SJCRH30 (cell line): ENCODE measurements at places on chromosomes 2 and 18. TPM values are rescaled to one million over a fixed set of nuclear protein-coding genes. Genes with fewer than 3 reads are reported as not detected.
A peak's percentile ranks its signal among the peaks of the same experiment; 100 is the strongest.

The RNF144A gene
- 14.4 and 14.9 TPM in 2 replicates for total RNA-seq

The NFE2L2 gene
- 40.2 and 47.7 TPM in 2 replicates for total RNA-seq

The ZNF385B gene
- total RNA-seq, result 0.84 and 2.1 TPM in 2 replicates

The ANKRD62 gene
- total RNA-seq, result not detected in 2 replicates

The REG1A gene
- total RNA-seq, result not detected in 2 replicates

- no peaks in the 10 kb centered on the region; the same call in 1 of the 2 replicates for H3K27me3 ChIP-seq
- no peak overlapping the region for H3K27ac ChIP-seq
- no peaks in the 10 kb centered on the region; the same call in 1 of the 2 replicates for H3K4me1 ChIP-seq
- H3K36me3 ChIP-seq, result no peaks in the 10 kb centered on the region
- H3K4me3 ChIP-seq, result no peak overlapping the region
Measured at GRCh38 chr2:168428431-168428830, 27.6 kb upstream of the CERS6 start.

GRCh38 chr2:113224647-113225236, 51.0 kb downstream of the PSD4 start:
- H3K27me3 ChIP-seq, result no peaks in the 10 kb centered on the region
- H3K27ac ChIP-seq, result peak overlapping the region; percentile 93
- peaks cover 36% of the 10 kb centered on the region for H3K4me1 ChIP-seq
- no peaks in the 10 kb centered on the region for H3K36me3 ChIP-seq
- DNase-seq, result no peak

DNA sequence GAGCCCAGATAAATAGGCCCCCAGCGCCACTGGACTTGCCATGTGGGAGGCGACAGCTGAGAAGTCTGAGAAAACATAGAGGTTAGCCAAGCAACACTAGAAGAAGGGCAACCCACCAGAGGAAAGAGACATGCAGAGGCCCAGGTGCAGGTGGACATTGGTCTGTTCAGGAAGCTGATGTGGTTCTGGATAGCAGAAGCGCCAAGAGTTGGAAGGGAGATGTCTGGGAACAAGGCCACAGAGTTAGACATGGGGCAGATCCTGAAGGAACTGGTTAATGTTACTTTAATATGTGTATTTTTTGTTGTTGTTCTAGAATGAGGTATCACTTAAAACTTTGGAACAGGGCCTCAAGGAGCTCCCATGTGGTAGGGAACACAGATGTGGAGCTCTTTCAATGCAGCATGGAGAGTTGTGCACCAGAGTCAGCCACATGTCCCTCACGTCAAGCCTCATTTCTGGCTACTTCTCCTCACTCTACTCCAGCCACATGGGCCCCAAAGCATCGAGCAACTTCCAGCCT, 62.2 kb upstream of the PKDCC start:
- no peak overlapping the region for H3K4me3 ChIP-seq
- DNase-seq, result no peak
- H3K27ac ChIP-seq, result no peak overlapping the region
- H3K36me3 ChIP-seq, result no peaks in the 10 kb centered on the region
- H3K27me3 ChIP-seq, result no peaks in the 10 kb centered on the region
- H3K4me1 ChIP-seq, result peaks cover 21% of the 10 kb centered on the region

GRCh38 chr18:63395503-63395902, 26.8 kb downstream of the VPS4B start:
- H3K4me3 ChIP-seq, result no peak overlapping the region
- H3K4me1 ChIP-seq, result no peaks in the 10 kb centered on the region
- H3K27ac ChIP-seq, result no peak overlapping the region

DNA sequence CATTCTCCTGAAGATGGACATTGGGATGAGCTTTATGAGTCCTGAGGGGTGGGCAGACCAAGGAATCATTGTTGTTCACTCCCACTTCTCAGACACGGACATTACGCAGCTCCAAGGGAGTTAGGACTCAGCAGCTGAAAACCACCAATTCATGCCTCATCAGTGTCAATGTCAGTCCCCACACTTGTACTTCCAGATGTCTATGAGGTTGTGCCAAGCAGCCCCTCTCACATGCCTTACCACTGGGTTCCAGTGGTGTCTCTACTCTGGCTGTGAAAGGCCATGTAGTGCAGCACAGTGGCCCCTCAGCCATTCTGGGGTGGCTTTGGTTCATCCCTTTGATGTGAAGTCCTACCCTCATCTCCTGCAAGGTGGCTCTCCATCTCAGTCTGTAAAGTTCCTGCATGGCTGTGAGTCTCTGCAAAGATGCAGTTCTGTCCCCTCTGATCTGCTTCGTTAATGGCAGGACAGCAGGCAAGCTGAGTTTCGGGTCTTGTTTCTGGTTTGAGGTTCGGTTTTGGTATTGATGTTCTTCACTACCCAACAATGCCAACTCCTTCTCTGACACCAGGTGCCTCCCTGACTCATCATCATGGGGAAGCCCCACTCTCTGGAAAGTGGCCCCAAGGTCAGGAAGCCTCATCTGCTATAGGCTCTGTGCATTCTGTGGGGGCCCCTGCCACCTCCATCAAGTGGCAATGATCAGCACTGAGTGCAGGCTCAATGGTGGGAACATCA, 14.0 kb upstream of the COL6A3 start:
- no peaks in the 10 kb centered on the region for H3K36me3 ChIP-seq
- no peaks in the 10 kb centered on the region for H3K4me1 ChIP-seq
- no peak for DNase-seq
- H3K27ac ChIP-seq, result no peak overlapping the region

DNA sequence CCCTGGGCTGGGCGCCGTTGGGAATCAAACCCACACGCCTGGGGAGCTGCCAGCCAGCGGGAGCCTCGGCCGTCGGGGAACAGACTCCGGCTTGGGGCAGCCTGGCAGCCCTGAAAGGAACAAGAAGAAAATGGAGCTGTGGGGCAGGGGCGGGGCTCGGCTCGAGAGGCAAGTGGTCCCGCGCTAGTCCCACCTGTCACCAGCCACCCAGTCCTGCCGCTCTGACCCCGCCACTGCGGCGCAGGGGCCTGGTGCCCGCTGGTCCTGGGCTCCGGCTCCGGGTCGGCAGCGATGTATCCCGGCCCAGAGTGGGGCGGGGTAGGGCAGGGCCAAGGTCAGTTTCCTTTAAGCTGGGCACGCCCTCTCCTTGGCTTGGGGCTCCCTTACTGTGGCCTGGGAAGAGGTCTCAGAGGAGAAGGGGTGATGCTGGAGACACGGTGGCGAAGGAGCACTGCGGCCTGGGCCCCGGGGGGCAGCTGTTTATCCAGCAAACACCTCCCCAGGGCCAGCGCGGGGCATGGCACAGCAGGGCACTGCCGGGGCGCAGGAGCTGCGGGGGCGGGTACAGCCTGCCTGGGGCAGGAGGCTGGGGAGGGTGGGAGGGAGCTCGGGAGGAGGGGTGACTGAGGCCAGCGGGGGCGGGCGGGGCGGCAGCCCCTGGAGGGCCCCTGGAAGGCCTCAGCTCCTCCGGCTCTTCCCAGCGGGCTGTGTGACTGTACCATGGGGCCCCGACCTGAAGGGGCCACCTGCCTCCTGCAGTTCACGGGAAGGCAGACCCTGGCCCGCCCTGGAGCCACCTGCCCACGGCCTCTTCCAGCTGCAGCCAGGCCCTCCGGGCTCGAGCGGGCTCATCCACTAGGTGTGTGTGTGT, 15.6 kb downstream of the ODC1 start:
- H3K4me3 ChIP-seq, result peak overlapping the region; percentile 55
- peaks cover 16% of the 10 kb centered on the region for H3K4me1 ChIP-seq
- DNase-seq, result peak; percentile 84
- peak overlapping the region; percentile 42 for H3K27ac ChIP-seq
- H3K36me3 ChIP-seq, result no peaks in the 10 kb centered on the region
- no peaks in the 10 kb centered on the region for H3K27me3 ChIP-seq

DNA sequence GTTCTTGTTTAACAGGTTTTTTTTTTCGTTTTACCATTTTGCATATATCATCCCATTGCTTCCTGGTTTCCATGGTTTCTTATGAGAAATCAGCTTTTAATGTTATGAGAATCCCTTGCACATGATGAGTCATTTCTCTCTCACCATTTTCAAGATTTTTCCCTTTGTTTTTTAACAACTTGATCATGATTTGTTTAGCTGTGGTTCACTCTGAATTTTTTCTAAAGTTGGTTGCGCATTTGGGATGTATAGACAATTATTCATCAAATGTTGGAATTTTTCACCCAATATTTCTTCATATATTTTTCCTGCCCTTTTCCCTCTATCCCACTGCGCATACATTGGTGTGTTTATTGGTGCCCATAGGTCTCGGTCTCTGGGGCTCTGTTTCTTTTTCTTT, 42.4 kb upstream of the BIN1 start:
- no peak overlapping the region for H3K27ac ChIP-seq
- no peaks in the 10 kb centered on the region for H3K36me3 ChIP-seq
- peaks cover 5% of the 10 kb centered on the region; the same call in 1 of the 2 replicates for H3K4me1 ChIP-seq

GRCh38 chr2:208371634-208371935, 35.0 kb upstream of the PTH2R start:
- H3K27ac ChIP-seq, result no peak overlapping the region
- DNase-seq, result no peak
- H3K36me3 ChIP-seq, result no peaks in the 10 kb centered on the region

GRCh38 chr2:219266886-219267285, 12.3 kb upstream of the DNAJB2 start:
- H3K4me1 ChIP-seq, result no peaks in the 10 kb centered on the region
- DNase-seq, result no peak
- H3K4me3 ChIP-seq, result no peak overlapping the region
- H3K27ac ChIP-seq, result no peak overlapping the region

DNA sequence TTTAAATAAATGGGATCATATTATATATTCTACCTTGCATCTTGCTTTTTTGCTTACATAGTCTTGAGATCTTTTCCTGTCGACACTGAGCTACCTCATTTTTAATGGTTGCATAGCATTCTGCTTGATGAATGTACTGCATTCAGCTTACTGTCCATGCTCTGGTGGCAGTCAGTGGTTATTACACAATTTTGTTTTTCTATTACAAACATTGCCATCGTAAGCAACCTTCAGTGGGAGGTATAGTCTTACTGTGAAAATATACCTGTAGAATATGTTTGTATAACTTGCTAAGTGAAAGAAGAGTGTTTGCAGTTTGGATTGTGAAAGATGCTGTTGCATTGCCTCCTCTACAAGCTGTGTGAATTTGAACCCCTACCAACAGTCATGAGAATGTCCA, 43.4 kb downstream of the UBXN4 start:
- no peaks in the 10 kb centered on the region for H3K27me3 ChIP-seq
- H3K36me3 ChIP-seq, result peaks cover 70% of the 10 kb centered on the region
- no peak overlapping the region for H3K27ac ChIP-seq
